ENCODE measurements at places on chromosomes 7 and 10. TPM values are rescaled to one million over a fixed set of nuclear protein-coding genes. Genes with fewer than 3 reads are reported as not detected.

GRCh38 chr10:22723343-22723779 is 9.0 kb upstream of the PIP4K2A start:
- no peak for DNase-seq

MRC1 gene
- total RNA-seq: not detected

ADGRA1 gene
- total RNA-seq: not detected

CFAP46 gene
- total RNA-seq: 0.31 TPM

Data from HFFc6 (cell line).